ENCODE measurements at places on chromosomes 5 and 9.

DNA sequence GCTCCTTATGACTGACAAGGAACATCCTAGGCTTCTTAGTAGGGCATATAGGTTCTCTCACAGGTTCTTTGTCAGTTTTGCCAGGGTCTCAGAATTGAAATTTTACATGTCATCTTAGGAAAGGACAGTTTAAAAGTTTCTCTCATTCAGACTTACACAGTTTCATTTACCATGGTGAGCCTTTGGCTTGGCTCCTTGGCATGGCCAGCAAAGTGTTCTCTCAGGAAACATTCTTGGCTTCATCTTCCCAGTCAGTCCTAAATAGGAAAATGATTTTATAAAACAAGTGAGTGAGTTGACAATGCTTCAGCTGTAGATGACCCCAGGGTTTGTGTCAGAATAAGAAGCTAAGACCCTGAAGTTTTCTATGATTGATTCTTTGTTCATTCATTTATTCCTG lies 191.6 kb downstream of the PCSK5 start:
- DNase-seq = no peak

DNA sequence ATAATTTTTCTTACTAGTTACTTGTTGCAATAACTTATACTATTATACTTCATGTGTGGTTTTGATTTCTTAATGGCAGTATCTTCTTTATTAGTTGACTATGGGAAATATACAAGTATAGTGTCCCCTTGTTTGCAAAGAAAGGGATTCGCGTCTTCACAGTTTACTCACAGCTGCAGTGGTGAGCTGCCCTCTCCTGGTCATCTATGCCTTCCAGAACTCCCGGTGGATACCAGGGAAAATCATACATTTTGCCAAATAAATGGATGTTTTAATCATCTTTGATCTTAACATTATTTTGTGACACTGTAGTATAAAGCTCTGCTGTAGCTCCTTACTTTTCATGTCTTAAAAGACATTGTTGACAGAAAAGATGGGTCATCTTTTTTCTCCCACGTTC lies 142.0 kb downstream of the ZCCHC7 start:
- no peak for DNase-seq

GRCh38 chr5:138694146-138694545 lies 59.1 kb upstream of the CTNNA1 start:
- DNase-seq = no peak

DNA sequence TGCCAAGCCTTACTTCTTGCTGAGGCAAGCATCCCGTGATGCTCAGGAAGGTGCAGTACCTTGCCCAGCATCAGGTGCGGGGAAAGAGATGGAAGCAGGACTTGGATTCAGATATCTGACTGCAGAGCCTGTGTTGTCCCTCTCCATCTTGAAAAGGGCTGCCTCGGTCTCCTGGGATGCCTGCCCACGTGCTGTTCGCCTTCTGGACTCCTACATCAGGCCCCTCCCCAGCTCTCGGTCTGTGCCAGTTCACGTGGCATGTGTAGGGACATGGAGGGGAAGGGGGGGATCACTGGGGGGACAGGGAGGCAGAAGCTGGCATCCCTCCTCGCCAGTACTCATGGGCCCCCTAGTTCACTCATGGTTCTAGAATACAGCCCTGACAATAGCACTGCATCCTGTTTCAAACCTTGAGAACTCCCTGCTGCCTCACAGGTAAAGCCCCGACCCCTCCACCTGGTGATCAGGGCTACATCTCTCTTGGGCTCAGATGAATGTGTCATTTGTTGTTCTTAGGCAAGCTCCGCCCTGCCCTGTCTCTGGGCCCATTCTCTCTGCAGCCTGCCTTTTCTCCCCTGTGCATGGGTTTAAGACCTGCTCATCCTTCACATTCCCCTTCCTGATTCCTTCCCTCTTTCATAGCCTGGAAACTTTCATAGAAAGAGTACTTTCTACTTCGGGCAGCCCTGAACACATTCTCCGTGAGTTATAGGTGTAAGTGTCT lies 38.9 kb upstream of the SLC25A51 start:
- DNase-seq = no peak

- no peak for DNase-seq
Observed at GRCh38 chr5:17222664-17223063, 5.2 kb downstream of the BASP1 start.

GRCh38 chr5:177403102-177403791 lies 2.8 kb upstream of the PFN3 start:
- peak; percentile 51 for DNase-seq

- no peak for DNase-seq
Observed at GRCh38 chr9:105069696-105070095, 141.7 kb upstream of the ABCA1 start.

- no peak for DNase-seq
Observed at GRCh38 chr5:157106630-157107461, 2.0 kb downstream of the HAVCR2 start.

DNA sequence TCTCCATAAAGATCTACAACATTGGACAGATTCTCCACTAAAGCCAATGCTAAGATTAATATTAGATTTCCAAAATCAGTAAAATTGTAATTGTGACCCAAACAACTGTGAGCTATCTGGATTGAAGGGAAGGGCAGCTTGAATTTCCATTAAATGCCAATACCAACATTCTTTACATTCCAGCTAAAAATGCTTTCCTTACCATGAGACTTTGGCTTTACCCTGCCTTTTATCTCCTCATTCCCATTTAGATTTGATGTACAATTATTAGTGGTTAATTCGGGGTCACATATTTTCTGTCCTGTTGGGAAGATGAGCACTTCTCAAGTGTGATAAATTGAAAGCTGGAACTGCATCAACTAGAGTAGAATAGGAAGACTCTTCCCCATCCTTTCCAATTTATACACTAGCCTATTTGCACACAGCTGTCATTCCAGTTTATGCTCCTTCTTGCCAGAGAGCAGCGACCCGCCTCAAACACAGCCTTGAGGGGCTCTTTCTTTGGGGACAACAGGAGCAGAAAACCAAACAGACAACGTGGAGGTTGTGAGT lies 33.1 kb upstream of the MYOT start:
- DNase-seq = no peak

DNA sequence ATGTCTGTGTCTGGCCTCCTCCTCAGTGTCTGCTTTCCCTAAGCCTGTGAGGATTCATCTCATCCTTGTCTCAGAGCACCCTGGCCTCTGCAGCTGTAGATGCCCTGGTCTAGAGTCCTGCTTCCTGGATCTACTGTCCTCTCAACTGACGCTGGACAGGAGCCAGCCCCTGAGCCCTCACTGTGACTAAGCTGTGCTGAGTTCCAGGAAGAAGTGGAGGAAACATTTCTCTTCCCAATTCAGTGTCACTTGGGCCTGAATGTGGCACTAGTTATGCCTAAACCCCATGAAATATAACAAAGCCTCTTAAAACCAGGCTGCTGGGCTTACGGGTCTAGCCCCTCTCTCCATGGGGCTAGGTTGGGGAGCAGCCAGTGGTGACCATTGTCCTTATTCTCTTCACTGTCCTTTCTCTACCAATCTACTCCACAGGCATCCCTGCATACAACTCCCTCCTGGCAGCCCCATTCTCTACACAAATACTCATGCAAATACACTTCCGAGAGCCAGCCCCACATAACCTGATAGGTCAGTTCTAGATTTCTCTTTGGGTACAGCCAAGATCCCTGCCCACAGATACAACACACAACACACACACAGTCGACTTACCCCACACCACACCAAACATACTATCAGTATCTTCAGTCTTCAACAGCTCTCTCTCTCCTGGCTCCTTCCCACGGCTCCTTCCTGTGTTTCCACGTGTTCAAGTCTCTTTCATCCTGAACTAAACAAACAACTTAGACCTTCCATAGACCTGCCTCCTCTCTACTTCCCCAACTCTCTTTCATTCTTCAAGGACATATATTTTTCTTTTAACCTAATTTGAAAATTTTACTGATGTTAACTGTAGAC lies 220.8 kb downstream of the SNX18 start:
- no peak for DNase-seq

DNA sequence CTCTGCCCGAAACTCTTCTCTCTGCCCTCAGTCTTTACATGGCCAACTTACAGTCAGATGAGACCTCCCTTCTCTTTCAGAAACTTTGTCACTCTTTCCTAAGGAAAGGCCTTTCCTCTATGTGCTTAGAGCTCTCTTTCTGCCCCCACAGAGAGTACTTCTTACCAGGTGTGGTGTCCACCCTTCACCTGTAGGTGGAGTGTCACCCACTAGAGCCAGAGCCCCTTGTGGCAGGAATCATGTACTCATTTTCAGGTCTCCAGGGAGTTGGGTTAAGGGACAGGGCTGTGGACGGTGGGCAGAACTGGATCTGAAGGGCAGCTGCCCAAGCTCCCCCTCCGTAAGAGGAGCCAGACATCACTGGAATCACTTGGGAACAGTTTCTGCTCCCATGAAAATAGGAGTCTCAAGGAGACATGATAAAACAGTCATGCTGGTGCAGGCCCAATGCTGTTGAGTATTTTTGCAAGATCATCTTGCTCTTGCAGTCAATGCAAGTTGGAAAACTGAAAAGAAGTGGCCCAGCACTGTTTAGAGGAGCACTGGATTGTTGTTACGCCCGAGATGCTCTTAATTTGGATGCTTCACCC lies 436.7 kb downstream of the ZSWIM6 start:
- DNase-seq = peak; percentile 11

- DNase-seq = no peak
Observed at GRCh38 chr9:35690614-35691333, 1.0 kb upstream of the TPM2 start.

DNA sequence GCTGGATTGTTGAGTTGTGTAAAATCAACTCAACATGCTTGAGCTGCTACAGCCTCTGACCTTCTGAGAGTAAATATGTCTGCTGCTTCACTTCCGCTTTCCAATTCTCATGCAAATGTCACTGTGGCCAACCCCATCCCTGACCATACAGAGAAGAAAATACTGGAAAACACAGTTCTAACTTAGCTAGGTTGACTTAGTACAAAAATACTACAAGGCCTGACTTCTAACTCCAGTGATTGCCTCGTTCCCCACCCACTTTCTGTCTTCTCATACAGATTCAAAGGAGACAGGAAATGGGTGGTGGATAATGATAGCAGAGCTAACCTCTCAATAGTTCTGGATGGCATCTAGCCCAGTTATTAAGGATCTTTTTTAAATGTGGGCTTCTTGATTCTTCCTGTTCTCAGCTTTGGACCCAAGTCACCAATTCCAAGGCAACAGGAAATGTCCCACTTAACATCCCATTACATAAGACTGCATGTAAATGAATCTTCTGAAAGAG lies 226.6 kb upstream of the SLC24A2 start:
- DNase-seq = no peak

GRCh38 chr5:37838933-37839341 lies 904 bp downstream of the GDNF start:
- no peak for DNase-seq

GRCh38 chr5:112551419-112552032 lies 132.4 kb upstream of the EPB41L4A start:
- DNase-seq = peak; percentile 8

GRCh38 chr9:97559111-97559514 lies 57.6 kb downstream of the TMOD1 start:
- no peak for DNase-seq

DNA sequence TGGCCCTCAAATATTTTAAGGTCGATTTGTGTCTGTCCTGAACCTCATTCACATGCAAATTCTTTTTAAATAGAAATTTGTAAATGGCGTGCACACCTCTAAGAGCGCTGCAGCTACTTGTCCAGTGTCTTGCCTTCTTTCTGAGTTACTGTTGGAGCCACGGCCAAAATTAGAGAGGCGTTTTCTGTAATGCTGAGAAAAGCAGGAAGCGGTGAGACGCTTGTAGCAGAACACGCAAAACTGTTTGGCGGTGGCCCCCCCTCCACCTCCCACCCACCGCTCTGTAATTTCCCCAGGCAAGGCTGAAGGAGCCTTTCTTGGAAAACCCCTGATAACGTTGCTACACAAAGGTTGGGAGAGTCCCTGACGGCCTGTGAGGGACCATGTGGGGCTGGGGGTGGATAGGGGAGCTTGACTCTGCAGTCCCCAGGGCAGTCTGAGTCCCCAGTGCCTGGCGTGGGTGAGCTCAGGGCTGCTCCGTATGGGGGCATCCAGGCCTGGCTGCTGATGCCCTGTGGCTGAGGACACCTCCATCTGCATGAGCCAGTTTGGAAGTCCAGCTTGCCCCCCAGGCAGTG lies 96.5 kb downstream of the GADD45G start:
- DNase-seq = no peak

DNA sequence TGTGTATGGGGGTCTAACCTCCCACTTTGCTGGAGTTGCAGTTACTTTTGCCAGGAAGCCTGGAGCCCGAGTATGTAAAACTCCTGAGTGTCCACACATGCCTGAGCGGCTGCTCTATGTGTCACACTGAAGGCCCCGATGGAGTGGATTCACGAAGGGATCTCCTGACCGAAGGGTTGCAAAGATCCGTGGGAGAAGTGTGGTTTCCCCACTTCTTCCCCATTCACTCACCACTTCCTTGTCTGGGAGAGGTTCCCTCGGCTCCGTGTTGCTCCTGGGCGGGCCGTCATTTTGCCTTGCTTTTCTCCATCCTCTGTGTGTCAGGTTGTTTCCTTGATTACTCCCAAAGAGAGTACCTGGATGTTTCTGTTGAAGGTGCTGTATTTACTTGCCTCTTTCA lies 16.2 kb upstream of the IL3 start:
- DNase-seq = no peak

DNA sequence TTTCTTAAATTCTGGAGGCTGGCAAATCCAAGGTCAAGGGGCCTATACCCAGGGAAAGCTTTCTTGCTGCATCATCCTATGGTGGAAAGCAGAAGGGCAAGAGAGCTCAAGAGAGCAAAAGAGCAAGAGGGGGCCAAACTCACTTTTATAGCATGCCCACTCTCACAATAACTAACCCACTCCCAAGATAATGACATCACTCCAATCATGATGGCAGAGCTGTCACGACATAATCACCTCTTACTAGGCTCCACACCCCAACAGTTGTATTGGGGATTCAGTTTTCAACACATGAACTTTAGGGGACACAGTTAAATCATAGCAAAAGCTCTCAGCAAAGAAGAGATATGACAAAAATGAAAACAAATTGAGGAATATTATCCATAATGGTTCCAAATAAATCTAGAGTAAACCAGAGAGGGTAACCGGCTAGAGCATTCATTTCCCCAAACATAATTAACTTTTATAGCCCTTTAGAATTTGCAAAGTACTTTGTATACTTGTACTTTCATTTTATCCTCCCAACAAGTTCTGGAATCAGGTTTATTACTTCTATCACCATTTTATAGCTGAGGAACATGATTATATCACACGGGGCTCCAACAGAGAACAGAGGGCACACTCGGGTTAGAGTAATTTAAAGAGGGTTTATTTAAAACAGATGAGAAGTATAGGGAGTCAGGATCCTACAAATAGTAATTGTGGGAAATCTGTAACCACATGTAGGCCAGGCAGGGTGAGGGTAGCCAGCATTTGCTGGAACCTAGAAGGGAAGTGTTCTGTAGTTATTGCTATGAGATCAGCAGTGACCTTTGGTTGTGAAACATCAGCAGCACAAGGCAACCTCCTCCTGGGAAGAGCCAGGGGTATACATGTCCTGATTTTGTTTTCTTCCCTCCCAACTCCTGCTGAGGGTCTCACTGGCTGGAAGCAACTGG lies 7.2 kb upstream of the TARS1 start:
- DNase-seq = no peak

GRCh38 chr5:141691867-141692532 lies 10.0 kb upstream of the ARAP3 start:
- DNase-seq = peak; percentile 35

GRCh38 chr5:135046661-135047346 lies 12.8 kb upstream of the PITX1 start:
- DNase-seq = no peak

All from NCI-H1930 (cell line).